ENCODE measurements at places on chromosomes 2 and 18.

DNA sequence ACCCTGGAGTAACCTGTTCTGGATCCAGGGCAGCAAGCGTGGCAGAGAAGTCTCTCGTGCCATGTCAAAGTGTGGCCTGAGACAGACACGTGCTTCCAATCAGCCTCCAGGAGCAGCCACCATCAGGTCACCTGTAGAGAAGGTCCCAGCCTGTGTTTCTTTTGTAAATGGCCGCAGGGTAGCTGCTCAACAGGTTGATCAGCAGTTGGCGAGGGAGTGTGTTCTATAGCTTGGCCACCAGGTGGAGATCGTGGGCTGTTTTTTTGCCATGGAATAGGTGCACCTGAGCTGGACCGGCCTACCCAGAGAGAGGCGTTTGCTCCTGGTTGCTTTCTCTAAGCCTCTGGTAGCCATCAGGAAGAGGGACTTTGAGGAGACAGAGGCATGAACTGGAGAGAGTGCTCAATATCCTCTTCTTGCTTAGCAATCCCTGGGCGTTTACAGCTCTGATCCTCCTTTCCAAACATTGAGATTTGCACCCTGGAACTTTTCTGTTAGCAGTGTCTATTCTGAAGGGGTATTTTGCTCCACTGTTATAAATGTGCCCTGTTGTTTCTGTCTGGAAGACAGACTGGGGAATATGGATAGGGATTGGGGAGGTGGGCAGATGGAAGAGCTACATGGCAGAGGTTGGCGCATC is 34.2 kb upstream of the EN1 start:
- peak; percentile 32 for DNase-seq

- no peak for DNase-seq
These were observed 52.0 kb upstream of the POLE4 start for GRCh38 chr2:74906395-74906794.

- DNase-seq: no peak
These were observed 464.3 kb upstream of the ID2 start for GRCh38 chr2:8217468-8218030.

DNA sequence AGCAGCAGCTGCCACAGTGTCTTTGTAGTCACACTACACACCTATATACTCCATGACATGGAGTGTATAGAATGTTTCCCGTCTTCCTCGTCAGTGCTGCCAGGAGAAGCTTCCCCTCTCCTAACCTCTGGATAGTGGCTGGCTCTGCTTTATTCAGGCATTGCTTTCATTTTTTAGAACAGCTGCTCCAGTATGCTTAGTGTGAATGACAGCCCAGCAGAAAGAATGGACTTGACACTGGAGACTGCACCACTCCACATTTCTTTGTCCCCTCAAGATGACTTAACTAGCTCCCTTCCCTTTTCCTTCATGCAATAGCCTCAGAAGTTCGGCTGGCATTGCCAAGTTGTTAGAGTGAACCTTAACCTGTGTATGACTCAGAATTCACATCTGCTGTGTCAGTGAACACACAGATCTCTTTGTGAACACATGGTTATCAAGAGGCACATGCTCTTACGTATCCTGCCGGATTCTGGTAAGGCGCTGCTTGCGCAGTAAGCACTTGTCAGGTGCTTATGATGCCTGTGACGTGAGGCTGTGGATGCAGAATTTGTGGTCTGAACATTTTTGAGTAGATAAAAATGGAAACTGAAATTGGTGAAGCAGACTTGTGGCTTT is 73.9 kb downstream of the NEDD4L start:
- DNase-seq: no peak

DNA sequence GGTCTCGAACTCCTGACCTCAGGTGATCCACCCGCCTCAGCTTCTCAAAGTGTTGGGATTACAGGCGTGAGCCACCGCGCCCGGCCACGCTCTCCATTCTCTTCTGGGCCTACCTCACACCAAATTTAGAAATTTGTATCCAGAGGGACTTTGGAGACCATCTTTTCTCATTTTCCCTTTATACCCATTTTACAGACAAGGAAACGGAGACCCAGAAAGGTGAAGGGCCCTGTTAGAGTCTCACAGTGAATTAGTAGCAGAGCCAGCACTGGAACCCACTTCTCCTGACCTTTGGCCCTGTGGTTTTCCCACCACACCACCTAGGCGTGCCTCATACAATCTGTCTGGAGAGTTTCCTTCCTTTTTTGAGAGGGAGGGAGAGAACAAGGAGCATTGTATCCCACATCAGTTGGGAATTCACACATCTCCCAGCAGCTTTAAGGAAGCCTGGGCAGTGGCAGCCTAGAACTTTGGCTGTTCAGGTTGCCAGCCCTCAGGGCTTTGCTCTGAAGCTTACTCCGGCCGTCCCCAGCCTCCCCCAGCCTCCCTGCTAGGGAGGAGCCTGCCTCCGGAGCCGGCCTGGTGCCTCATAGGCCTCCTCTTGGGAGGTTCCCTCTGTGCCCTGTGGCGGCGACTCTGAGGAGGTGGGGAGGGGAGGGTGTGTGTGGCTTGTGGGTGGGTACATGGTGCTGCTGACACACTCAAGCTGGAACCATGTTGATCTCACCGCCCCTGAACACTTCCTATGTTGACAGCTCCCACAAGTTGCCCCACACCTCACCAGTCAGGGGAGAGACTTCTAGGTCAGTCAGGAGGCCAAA is 13.8 kb downstream of the FOSL2 start:
- DNase-seq: peak; percentile 73

DNA sequence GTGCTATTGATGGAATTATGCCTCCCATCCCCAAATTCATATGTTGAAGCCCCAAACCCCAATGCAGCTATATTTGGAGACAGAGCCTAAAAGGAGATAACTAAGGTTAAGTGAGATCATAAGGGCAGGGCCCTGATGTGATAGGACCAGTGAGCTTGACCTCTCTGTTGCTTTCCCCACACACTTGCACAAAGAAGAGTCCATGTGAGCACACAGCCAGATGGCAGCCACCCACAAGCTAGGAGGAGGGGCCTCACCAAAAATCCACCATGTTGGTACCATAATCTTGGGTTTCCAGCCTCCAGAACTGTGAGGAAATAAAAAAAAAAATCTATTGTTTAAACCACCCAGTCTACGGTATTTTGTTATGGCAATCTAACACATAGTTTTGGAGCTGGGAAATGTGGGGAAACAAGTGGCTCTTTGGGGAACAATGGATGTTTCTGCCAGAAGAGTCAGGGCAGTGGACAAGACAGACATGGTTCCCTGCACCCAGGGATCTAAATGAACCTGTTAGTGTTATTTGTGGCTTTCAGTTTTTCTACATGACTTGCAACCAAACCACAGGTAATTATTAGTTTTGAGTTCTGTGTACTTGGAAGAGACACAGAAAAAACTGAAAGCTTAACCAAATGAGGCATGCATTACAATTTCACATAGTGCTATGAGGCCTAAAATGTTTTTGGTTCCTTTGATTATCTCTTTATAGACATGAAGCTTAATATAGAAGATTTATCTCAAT is 259.1 kb downstream of the LTBP1 start:
- DNase-seq: no peak

DNA sequence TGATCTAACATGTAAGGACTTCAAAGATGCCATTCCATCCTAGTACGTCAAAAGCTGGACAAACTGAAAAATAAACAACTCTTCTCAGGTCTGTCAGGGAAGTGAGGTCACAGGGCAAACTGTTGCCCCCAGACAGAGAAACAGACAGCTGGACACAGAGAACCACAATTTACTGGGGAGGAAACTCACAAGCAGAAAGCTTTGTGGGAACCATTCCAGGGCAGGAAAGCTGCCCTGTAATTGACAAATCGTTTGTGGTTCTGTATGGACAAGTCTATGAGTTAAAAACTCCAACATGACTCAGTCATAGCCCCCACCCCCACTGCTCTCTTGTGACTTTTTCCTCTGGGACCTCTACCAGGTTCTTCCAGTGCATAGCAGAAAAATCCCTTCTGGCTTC is 28.4 kb downstream of the MCEE start:
- DNase-seq: no peak
